ENCODE measurements at places on chromosomes 3 and 15.

- no peak for DNase-seq
Observed at GRCh38 chr15:100032358-100033085, 299.3 kb upstream of the LYSMD4 start.

DNA sequence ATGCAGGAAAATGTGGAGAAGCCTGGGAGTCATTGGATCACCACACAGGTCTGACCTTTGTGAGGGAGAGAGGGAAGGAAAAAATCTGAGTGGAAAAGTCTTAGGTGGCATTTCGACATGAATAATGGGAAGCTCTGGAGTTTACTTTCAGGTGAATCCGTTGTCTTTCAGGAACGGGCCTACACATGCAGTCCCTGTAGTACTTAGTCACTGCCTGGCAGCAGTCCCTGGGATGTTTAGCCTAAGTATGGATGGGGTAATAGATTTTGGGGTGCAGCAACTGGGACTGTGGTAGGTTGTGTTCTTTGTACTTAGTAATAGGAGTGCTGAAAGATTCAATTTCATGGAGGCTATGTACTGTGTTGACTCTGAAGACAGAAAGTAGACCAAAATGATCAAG lies 227.5 kb upstream of the EPHA3 start:
- DNase-seq, result no peak

DNA sequence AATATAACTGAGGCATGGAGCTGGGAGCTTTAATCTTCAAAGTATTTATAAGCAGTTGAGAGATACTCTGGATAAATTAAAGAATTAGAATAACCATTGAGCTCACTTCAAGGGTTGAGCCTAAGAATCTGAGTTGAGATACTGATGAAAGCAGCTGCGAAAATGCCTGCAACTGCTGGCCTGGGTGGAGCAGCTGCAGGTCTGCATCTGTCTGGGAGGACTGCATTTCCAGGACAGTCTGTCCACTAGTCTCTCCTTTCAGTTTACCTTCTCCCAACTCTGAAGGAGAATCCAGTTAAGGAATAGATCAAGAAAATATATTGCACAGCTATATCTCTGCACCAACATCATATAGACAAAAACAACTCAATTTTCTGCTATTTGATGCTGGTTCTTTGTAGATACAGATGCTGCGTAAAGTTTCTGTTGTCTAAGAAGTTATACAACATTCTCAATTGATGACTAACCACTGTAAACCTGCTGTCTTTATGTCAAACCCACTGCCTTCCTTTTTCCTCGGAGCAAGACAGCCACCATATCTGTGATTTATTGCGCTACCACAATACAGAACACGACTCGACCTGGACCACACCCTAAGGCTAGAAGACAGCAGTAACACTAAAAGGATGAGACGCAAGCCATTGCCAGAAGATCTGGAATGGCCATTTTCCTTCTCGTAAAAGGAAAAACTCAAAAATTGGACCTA lies 245.1 kb downstream of the MAGI1 start:
- DNase-seq, result no peak

GRCh38 chr15:37253877-37254276 lies 153.5 kb upstream of the MEIS2 start:
- no peak for DNase-seq

DNA sequence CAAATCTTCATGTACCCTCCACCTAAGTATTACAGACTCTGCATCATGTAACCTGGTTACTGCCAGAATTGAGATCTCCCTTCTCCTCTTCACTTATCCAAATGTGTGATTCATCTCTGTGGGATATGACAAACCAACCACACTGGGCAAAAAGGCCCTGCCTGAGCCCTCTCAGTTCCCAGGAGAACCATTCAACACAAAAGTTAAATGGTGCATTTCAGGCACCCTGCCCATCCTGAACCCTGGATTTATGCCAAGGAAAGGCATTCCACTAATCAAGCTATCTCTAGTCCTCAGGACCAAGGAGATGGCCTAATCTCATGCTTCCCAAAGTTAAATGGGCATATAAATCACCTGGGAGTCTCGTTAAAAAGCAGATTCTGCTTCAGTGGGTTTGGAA lies 108.5 kb downstream of the TNIK start:
- DNase-seq, result no peak

DNA sequence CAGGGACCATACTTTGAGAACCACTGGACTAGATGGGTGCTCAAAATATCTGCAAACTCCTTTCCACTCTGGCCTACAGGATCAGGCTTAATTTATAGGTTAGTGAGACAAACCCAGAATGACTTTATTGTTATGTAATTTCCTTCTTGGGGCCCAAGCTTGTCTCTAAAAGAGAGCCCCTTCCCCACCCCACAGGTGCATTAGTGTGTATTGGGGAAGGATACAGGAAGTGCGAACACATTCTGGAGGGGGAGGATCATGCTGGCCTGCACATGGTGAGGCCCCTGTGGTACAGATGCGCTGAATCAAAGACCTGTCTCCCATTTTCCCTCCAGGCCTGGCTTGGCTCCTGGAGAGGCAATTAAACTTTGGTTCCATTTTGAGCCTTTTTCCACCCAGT lies 273.0 kb upstream of the LRTM1 start:
- DNase-seq, result no peak

GRCh38 chr3:12194669-12195161 lies 36.0 kb upstream of the TIMP4 start:
- DNase-seq, result no peak

- DNase-seq, result no peak
Observed at GRCh38 chr3:158121295-158121694, 11.4 kb downstream of the RSRC1 start.

DNA sequence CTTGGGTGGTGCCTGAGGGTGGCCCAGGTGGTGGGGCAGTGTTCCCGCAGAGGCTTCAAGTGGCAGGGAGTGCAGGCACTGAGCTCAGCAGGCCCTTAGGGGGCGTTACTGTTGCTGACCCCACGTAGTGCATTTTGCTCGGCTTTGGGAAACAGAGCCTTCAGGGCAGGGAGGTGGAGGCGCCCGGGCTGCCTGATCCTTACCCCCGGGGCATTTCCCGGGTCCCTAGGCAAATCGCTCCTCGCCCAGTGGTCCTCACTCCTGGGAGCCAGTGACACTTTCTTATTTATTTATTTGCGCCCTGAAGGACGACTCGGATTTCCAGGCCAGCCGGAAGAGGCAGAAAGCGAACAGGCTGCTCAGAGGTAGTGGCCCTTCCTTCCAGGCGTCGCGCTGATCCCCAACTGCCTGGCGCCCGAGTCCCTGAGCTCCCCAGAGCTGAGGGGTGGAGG lies 10.1 kb upstream of the FOXB1 start:
- no peak for DNase-seq

DNA sequence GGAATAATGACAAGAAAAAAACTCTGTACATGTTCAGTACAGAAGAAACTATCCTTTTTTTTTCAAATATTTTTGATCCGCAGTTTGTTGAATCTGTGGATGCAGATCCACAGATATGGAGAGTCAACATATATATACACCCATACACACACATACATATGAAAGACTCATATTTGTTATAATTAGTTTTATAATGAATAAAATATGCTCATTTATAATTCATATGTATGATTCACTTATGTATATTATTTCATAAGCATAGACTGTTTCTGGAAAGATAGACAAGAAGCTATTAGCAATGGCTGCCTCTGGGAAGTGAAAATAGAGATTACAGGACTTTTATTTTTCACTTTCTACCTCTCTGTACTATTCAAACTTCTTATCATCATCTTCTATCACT lies 9.8 kb downstream of the DZIP1L start:
- DNase-seq, result no peak

DNA sequence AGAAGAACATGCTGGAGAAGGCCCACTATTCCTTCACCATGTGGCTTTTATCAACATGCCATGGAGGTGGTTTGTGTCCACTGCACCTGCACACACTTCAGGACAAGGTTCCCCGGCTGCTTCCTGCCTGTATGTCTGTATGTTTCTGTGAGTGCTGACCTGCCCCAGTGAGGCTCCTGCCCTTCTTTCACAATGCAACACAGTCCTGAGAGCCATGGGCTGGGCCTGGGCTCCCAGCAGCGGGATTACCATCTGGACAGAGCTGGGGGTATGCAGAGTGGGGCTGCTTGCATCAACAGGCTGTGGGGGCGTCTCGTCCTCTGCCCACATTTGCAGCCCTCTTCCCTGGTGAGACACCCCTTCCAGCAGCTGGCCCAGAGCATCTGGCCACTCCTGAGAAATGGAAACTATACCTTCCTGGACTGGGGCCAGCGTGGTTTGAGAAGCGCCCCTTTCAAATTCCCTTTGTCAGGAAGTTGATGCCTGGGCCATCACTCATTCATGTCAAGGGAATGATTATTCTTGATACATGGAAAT lies 29.3 kb upstream of the C15orf39 start:
- no peak for DNase-seq

GRCh38 chr15:40282147-40282868 lies 556 bp downstream of the ANKRD63 start:
- no peak for DNase-seq

DNA sequence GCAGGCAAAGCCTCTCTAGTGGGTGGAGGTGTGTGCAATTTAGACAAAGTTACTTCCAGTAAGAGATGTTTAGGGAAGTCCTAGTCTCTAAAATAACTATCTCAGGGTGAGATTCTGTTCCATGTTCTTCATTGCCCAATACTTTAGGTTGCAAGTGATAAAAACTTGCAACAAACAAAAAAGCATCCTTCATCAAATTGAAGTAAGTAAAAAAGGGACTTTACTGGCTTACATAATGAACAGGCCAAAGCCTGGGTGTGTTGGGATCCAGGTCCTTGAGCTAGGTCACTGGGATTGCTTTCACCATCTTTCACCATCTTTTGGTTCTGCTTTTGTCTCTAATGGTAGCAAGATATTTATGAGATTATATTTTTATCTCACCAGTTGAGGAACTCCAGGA lies 38.3 kb downstream of the CX3CR1 start:
- no peak for DNase-seq

DNA sequence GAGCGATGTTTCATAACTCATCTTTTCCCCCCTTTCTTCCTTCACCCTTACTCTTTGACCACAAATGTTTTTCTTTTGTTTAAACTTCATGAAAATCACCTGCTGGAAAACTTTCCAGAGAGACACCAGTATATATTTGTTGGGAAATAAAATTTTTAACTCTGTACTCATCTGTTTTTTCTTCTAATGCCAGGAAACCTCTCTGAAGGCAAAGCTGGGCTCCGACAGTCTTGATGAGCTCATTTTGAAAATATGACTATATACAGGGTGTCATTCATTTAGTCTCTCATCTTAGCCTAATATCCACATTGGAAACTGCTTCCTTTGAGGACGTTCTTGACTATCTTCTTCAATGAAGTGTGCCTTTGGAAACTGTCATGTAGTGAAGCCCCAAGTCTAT lies 339.6 kb upstream of the ROBO2 start:
- DNase-seq, result no peak

DNA sequence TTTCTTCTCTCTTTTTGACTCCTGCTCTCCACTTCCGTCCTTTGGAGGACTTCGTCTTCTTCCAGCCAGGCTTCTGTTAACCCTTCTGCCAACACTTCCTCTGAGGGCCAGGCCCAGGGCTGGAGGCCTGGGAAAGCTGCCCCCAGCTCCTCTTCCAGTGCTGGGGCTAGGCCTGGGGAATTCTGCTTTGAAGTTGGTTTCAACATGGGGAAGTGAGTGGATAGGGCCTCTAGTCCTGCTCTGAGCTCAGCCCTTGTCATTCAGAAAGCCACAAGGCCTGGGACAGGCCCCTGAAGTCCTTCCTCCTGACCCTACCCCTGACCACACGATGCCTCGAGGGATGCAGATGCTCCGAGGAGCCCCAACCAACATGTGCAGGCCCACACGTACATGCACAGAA lies 53.9 kb upstream of the HERC1 start:
- DNase-seq, result no peak

- no peak for DNase-seq
Observed at GRCh38 chr15:78625606-78626280, 4.9 kb upstream of the CHRNA3 start.

GRCh38 chr3:64152676-64153466 lies 72.4 kb downstream of the PRICKLE2 start:
- no peak for DNase-seq

DNA sequence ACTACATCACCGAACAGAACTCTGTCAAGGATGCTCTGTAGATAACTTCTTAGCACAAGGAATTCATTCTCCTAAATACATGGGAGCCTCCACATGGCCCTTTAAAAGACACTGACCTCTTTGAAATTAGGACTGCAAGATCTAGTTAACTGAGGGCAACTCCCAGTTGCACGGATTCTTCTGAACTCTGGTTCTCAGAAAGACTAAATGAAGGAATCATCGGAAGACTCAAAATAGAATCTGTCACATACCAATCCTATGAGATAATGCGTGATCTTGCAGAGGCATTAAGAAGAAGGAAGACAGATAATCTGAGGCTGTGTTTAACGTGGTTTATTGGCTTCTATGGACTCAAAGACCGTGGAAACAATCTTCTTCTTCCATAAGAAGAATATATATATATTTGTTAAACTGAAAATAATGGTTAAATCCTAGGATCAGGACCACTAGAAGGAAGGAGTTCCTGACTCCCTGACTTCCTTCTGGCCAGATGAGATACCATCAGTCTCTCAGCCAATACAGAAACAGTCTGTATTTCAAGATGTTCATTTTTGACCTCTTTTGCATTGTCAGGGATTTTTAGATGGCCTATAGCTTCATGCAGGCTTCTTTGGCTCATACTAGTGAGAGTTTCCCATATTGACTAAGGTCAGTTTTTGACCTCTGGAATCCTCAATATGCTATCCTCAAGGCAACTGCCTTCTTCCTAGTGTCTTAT lies 33.9 kb upstream of the TBC1D23 start:
- no peak for DNase-seq

- DNase-seq, result no peak
Observed at GRCh38 chr3:31140470-31140869, 246.0 kb upstream of the GADL1 start.

- DNase-seq, result no peak
Observed at GRCh38 chr15:55834331-55834730, 91.4 kb upstream of the PRTG start.

DNA sequence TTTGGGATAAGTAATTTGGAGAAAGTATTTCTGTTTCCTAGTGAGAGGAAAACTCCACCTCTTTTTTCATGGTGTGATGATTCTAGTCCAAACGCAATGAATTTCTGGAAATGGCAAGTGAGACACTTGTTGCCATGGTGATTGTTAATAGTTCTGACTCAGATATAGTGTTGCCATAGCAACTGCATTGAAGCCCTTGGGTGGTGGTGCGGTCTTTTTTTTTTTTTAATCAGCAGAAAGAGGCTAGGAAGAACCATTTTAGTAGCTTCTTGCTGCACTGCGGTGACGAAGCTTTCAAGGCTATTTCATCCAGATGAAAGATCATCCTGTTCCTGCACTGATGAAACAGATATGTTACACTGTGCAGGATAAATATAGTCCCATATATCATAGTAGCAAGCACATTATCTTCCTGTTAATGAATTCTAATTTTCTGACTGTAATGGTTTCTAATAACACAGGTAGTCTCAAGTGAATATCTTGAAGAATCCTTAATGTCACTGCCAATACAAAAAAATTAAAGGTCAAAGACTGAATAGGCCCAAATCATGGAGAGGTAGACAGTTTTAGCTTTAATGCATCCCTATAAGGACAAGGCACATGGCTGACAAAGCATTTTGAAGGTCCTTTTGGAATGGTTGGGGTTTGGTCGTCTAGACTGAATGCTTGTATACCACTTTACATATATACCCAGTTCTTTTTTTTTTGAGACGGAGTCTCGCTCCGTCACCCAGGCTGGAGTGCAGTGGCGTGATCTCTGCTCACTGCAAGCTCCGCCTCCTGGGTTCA lies 125.1 kb upstream of the ZBTB20 start:
- DNase-seq, result no peak

Measured in posterior cingulate gyrus (tissue), 11 donors.